ENCODE measurements at places on chromosomes 13 and 19.

- DNase-seq: no peak
Observed at GRCh38 chr13:113049521-113049941, 56.1 kb upstream of the F7 start.

DNA sequence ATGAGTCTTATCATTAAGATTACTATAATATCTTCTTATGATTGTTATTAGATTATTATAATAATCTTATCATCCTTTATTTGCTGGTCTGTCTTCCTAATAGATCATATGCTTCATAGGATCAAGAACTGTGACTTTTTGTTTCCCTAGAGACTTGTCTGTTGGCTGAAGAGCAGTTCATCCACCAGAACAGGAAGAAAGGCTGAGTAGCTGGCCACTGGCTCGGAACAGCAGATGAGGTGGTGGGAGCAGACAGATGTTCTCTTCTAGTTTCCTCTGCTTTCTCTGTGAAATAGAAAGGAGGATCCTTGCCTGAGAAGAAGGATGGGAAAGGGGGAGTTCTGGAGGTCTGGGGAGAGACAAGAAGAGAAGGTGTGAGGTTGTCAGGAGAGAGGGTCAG lies 120.0 kb downstream of the CCNA1 start:
- no peak for DNase-seq

GRCh38 chr19:38155453-38155852 lies 68.6 kb downstream of the DPF1 start:
- no peak for DNase-seq

DNA sequence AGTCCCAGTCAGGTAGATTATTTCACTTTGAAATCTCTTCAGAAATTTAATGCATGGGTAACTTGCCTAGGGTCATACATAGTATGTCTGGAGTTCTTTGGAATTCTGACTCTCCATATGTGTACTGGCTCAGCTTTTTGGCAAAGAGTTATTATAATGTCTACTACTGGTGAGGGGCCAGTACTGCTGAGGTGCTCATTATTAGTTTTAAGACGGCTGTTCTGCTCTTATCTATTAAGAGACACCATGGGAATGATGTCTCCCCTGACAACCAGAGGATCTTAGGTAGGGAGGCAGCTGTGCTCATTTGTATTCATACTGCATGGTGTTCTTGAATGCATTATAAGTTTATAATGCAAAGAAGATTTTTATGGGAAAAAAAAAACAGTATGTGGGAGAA lies 184.1 kb downstream of the RGCC start:
- no peak for DNase-seq

All from GM13977 (cell line).